ENCODE measurements at places on chromosomes 2 and 18.

DNA sequence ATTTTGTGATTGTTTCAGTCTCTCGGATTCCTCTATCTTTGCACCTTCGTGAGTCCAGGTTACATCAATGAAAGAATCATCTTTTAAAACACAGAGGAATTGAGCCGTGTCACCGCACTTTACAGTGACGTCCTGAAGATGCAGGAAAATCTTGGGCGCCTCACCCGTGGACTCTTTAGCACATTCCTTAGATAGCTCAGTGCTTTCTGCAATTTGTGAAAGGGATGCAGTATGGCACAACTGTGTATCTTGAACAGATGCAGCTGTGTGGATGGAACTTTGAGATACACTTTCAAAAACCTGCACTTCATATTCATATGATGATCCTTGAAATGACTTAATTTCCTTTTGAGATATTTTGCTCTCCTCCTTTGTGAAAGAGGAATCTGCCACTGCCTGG lies 50.9 kb downstream of the TTN start:
- peak; percentile 23 for DNase-seq

DNA sequence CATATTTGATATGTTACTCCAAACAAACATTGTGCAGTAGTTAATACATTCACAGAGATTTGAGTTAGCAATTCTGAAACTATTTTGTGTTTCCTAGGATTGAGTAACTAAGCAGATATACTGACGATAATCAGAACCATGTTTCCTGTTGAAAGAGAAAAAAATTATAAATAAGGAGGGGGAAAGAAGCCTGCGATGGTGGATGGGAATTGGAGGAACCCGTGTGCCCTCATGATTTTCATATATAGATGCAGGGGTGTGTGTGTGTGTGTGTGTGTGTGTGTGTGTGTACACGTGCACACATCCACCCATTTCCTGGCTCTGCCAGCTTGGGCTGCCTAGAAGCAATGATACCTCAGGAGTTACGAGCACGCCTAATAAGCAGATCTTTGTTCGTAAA lies 56.9 kb downstream of the LPIN2 start:
- DNase-seq: peak; percentile 46

DNA sequence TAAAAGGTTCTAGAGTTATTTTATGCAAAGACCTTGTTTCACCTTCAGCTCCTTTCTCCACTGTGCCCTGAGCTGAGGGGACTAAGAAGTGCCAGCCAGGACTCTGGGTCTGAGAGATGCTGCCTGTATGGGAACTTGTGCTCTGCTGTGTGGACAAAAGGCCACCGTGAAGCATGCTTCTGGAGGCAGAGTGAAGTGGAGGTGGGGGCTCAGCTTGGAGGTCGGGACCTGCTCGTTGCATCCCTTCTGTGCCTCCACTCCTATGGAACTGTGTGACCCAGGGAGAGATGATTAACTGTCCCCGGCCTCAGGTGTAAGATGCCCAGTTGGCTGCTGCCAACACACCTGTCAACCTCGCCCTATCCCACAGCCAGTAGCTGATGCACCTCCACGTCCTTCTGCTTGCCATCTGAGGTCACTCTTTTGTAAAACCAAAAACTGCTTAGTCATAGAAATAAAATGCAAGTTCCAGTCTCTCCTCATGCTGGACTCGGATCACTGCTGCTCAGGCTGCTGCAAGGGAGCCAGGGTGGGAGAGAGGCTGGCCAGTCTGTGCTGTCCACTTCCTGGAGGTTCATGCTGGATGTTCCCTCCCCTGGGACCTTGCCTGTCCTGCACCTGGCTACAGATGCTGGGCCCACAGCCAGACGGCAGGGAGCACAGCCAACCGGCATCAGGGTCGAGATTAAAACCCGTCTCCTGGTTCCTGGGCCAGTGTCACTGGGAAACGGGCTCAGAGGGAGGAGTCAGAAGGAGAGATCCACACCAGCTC lies 113.2 kb downstream of the ACKR3 start:
- no peak for DNase-seq

GRCh38 chr18:31255953-31256352 lies 62.0 kb upstream of the DSG1 start:
- no peak for DNase-seq

GRCh38 chr2:21356086-21356856 lies 232.5 kb downstream of the TDRD15 start:
- DNase-seq: no peak

DNA sequence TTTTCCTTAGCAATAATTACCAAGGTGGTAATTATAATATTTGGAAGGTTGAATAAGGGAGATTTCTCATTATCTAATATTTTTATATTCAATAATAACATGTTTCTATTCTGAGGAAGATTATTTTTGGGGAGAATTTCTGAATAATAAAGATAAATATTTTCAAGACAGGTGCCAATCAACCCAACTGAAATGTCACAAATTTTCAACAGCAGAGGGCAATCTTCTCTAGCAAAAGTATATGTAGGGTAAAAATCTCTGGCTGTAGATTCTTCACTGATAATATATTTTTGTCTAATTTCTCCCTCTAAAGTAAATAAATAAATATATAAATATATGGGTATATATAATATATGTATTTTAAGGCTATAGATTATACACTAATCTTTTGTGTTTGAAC lies 1187.2 kb upstream of the CRIM1 start:
- DNase-seq: no peak

- DNase-seq: no peak
Measured at GRCh38 chr18:33820517-33821371, 242.7 kb downstream of the ASXL3 start.
